Stimulated activated CD8-positive, alpha-beta memory T cell treated with anti-CD3 and anti-CD28 coated beads, Interleukin-4, amount 100 ng/mL, for 4 hours (primary cell): ENCODE measurements at places on chromosomes 16 and 17.

DNA sequence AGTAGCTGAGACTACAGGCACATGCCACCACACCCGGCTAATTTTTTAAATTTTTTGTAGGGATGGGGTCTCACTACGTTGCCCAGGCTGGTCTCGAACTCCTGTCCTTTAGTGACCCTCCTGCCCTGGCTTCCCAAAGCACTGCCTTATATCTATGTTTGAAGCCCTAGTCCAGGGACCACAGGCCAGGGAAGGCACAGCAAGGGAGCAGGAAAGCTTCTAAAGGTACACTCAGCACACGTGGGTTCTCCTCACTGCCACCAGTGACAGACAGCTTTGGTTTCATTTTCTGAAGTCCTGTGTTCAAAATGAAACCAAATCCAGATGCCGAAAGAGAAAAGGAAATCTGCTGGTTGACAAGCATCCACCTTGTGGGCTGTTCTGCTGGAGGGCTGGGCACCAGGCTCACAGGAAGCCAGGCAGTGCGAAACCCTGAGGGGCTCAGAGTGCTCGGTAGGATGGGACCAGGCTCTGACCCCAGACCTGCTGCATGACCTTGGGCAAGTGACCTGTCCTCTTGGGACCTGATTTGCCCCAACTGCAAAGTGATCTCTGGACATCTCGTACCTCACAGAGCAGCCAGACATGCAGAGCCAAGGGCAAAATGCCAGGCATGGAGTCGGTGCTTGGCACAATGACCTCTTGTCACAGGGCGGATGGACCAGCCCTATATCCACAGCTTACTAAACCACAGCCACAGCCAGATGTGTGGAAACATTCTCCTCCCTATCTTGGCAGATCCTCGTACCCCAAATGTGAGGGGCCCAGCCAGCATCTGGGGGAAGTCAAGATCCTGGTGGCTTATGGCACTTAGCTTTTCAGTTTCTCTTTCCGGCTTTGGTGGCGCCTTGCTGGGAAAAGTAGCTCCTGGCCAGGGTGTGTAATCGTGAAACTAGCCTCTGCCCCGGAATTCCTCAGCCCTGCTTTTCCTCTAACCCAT, 2.8 kb upstream of the SOCS1 start:
- DNase-seq = no peak

GRCh38 chr17:64573214-64573613, 66.4 kb downstream of the CEP95 start:
- no peak for DNase-seq

DNA sequence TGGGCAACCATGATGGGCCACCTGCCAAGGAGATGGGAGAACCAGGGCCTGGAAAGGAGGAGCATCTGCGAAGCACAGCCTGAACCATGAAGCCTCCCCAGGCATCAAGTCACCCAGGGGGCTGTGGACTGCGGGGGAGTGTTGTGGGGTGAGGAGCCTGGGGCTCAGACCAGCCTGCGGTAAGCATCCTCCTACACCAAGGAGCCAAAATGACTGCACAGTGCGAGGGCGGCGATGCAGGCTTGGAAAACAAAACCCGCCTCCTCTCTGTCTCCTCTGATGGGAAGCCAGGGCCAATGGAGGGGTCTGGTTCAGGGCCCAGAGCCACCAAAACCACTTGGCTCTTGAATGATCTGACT, 18.1 kb upstream of the MAF start:
- no peak for DNase-seq

- no peak for DNase-seq
These were observed 8.0 kb downstream of the RNF157 start for GRCh38 chr17:76232342-76232741.

DNA sequence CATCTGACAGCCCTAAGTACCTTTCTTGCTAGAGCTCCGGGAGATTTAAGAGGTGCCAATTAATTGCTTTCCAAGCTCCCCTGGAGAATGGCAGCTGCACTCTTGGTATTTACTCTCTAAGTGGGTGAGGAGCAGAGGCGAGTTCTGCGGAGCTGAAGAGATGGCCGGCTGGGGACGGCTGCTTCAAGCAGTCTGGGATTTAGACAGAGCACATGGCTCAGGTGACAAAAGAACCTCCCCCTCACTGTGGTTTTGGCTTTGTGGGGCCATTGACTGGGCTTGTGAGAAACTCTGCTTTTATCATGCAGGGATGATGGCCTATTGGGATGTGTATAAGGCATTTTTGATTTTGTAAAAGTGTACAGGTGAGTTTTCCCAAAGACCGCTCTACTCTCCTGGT, 239.3 kb upstream of the EEF2KMT start:
- no peak for DNase-seq

- no peak for DNase-seq
These were observed 7.7 kb downstream of the WNT3 start for GRCh38 chr17:46810837-46811236.

GRCh38 chr17:142102-142661, 4.8 kb downstream of the SCGB1C2 start:
- DNase-seq = no peak

GRCh38 chr16:10870137-10870776, 6.7 kb upstream of the CIITA start:
- no peak for DNase-seq

- DNase-seq = no peak
These were observed 214.2 kb downstream of the STX8 start for GRCh38 chr17:9361188-9361955.

DNA sequence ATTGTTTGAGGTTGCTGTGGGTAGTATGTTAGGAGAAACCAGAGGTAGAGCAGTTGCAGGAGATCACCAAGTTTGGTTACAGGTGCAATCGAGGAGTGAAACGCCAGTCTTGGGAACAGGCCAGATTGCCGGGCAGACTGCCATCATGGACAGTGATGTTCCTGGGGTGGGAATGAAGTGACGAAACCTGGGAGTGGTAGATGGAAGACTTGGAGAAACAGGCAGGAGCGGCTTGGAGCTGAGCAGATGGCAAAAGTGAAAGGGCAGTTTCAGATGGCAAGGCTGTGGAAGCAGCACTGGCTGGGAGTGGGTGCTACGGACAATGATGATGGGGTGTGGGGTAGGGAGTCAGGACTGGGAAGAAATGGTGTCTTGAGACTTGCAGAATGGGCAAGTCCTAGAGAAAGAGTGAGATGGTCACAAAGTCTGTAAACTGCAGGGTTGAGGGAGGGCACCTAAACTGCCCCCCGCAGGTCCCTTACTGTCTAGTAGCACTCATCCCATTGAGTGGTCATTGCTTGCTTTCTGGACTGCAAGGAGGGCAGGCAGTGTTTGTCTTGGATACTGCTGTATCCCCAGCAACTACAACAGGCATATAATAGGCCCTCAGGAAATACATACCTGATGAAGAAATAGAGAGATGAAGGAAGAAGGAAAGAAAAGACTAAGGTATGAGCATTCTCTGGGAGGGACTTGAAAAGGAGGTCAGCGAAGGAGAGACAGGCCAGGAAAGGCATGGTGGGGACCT, 29.5 kb upstream of the ULK2 start:
- DNase-seq = no peak

GRCh38 chr17:41967141-41967920, 736 bp downstream of the CNP start:
- no peak for DNase-seq

GRCh38 chr17:13813347-13814240, 211.9 kb upstream of the HS3ST3A1 start:
- DNase-seq = no peak

DNA sequence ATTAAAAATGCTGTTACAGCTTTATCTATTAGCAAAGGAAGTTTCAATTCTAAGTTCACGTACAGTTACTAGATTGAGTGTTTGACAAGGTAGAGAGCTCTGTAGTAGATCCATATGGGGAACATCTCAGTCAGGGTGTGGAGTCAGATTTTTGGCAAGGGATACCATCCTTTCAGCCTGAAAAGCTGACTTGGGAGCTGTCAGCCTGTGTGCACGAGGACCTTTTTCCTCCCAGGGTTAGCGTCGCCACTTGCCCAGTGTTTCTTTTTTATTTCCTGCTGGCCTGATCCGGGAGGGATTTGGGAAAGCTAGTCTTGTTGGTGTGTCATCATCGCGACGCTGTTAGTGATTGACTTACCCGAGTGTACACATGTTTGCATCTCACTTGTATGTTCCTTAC, 29.5 kb downstream of the WWOX start:
- DNase-seq = no peak

DNA sequence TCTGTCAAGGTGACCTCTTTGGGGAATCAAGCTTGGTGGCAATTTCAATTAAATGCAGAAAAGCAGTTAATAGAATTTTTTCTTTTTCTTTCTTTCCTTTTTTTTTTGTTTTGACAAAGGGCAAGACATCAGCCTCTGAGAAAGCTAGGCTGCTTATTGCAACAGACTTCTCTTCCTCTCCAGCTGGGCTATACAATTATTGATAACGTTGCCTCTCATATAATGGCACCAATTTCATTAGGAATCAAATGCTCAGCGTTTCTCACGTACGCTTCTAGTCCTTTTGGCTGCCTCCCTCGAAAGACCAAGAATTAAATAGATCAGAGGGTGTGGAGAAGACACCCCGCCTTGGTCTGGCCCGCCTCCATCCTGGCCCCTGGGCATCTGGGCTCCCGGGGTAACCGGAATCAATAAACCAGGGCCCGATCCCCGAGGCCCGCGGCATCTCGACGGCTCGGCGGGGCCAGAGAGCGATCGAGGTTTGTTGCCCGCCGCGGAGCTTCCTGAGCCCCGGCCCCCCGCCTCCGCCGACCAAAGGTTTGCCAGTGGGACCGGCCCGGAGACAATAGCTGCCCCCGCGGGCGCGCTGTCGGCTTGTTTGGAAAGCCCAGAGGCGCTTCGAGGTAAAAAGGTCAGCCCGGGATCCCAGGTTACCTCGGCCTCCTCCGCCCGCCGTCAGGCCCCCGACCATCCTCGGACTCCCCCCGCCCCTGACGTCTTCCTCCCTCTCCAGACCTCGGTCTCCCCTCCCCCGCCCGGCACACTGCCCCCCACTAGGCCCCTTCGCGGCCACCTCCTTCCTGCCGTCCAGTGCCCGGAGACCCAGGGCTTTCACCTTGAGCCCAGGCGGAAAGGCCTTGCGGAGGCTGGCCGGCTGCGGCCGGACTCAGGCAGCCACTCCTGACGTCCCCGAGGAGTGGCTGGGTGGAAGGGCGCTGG, 3.9 kb downstream of the HOXB1 start:
- no peak for DNase-seq

- no peak for DNase-seq
These were observed 486 bp upstream of the WSB1 start for GRCh38 chr17:27293359-27293897.

GRCh38 chr17:82674656-82675475, 23.6 kb downstream of the RAB40B start:
- DNase-seq = no peak

- DNase-seq = no peak
These were observed 20.0 kb downstream of the HS3ST3B1 start for GRCh38 chr17:14320734-14321475.

- no peak for DNase-seq
These were observed 3.0 kb upstream of the SLFN5 start for GRCh38 chr17:35239823-35240222.

- no peak for DNase-seq
These were observed 5.3 kb downstream of the PDK2 start for GRCh38 chr17:50100480-50100883.

DNA sequence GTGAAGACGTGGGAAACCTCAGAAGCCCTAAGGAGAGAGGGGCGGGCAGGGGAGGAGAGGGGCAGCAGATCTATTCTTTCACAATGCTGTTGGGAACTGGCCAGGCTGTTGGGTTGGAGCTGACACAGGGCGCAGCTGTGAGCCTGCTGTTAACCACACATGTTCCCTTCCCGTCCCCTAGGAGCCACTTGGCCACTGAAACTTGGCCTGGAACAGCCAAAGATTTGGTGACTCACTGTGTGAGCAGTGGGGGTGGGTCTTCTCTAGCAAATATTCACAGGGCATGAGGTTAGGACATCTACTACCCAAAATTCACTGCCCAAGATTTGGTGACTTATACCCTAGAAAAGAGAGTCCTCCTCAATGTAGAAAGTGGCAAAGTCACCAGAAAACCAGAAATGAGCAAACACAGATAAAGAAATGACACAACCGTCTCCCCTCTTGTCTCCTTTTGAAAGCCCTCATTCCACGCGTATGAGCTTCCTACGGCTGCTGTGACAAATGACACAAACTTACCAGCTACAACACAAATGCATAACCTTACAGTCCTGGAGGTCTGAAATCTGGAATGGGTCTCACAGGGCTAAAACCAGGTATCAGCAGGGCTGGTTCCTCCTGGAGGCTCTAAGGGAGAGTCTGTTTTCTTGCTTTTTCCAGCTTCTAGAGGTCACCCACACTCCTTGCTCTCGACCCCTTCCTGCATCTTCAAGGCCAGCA, 6.3 kb downstream of the TBC1D16 start:
- no peak for DNase-seq
